Central memory CD8-positive, alpha-beta T cell (primary cell): ENCODE measurements at places on chromosomes 6 and 20.

DNA sequence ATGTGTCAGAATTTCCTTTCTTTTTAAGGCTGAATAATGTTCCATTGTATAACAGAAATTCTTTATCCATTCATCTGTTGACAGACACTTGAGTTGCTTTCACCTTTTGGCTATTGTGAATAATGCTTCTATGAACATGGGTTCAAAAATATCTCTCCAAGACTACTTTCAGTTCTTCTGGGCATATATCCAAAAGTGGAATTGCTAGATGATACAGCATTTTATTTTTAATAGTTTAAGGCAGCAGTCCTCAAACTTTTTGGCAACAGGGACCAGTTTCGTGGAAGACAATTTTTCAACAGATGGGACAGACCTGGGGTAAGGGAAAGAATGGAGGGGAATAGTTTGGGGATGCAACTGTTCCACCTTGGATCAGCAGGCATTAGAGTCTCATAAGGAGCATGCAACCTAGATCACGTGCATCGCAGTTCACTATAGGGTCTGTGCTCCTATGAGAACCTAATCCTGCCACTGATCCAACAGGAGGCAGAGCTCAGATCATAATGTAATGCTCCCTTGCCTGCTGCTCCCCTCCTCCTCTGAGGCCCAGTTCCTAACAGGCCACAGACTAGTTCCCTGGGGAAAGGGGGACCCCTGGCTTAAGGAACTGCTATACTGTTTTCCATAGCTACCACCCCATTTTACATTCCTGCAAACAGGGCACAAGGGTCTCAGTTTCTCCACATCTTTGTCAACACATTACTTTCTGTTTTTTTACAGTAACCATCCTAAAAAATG, 239.9 kb upstream of the RNF217 start:
- no peak for DNase-seq

DNA sequence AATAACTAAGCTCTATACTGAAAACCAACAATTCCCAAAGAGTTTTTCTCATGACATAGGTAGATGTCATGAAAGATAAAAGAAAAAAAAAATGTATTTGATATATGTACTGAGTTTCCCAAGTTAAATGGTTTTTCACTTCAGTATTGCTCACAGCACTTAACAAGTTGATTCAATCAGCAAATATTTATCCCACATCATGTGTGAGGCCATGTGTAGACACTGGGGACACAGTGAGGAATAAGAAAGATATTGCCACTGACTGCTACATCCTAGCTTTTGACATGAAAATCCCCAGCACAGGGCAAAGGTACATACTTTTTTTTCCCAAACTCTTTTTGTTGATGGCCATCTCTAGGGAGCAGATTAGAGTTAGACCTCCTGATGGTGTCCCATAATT, 25.3 kb downstream of the SPTLC3 start:
- no peak for DNase-seq

DNA sequence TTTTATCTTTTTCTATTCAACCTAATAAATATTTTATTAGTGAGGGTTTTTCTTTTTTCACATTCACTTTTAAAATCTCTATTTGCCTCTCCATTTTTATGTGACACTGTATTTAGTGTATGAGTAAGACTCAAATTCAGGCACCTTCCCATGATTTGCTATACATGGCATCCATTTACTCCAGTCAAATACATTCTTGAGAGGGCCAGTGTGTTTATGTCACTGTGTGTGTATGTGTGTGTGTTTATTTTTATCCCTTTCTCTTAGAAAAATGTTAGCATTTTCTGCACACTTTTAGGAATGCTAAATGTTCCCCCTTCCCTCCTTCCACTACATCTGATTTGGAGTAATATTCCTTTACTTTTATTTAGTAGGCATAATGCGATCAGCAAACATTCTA, 290.0 kb downstream of the PACRG start:
- DNase-seq: no peak

- DNase-seq: no peak
Measured at GRCh38 chr6:49543087-49543858, 7.2 kb upstream of the C6orf141 start.
